Activated T-cell treated with anti-CD3 and anti-CD28 coated beads for 1 hour (primary cell): ENCODE measurements at places on chromosomes 12 and 14.

DNA sequence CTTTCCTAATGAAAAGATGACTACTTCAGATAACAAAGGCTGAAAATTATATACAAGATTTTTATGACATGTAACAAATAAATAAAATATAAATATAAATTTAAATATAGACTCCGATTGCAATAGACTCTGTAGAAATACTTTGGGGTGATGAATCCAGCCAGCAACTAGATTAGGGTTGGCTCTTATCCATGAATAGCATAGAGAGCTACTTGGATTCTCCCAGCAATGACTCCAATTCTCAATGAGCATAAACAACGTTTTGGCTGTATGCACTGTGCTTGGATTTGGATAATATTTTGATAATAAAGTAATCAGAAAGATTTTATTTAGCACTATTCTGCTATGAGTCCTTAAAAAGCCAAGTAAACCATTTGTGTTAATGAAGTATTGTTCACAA lies 58.0 kb upstream of the LRFN5 start:
- DNase-seq: no peak

DNA sequence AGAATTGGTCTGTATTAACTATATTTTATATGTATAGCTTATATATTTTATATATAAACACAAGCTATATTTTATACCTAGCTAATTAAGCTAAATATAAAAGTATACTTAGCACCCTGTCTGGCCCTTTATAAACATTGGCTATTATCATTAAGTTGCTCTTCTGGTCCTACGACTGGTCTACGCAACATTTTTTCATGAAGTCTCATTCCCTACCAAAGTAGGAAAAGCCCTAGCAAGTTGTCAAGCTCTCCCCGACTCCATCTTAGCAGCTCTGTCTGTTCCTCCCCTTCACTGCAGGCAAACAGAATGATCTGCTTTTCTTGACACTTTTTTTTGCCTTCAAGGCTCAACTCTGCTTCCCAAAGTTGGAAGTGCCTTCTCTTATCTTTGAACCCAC lies 36.7 kb upstream of the ELK3 start:
- no peak for DNase-seq

DNA sequence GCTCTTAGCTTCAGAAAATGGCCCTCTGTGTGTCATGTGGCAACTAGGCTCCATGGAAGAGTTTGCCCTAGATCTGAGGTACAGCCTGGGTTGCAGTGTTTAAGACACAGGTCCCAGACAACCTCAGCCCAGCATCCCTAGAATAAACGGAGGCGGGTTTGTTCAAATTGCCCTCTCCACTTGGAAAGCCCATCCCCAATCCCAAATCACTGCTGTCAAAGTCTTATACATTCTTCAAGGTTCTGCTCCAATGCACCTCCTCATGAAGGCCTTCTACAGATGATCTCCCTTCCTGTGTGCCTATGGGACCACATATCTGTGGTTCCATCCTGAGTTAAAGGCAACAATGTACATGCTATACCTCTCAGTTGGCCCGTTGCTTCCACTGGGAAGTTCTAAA lies 289.8 kb downstream of the DPF3 start:
- no peak for DNase-seq

DNA sequence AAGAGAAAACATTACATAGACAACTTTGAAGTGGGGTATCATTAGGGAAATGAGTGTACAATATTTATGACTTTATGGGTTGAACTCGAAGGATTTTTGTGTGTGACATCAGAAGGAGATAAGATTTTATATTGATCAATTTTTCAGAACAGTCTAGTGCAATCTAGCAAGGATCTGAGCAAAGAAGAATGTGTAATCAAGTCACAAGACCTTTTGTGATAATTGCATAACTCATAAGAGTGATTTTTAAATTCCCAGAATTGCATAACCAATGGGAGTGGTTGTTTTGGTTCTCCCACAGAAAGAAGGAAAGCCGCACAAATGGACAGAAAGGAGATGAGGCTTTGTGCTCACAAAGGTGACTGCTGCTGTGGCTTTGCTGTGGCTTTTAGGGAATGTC lies 441.8 kb upstream of the FLRT2 start:
- no peak for DNase-seq

DNA sequence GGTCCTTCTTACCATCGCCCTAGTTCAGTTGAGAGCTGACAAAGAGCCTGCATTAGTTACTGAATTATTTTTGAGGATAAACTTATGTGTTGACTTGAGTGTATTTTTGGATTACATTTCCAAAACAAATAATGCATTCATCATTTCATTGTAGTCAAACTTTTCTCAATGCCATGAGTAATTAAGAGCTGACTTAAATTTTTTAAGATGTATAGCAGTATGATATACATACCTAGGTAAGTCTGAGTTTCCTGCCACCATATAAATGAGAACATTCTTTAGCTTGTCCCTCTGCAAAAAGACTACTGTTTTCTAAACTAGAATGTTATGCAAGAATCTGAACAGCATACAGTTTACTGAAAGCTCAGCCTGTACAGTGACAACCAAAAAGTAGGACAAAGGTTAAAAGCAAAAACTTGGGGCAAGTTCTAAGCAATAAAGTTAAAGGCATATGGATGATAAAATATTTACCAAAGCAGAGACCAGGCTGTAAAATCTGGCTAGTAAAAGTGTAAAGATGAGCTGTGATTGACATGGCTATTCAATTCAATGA lies 82.1 kb upstream of the FERMT2 start:
- DNase-seq: no peak

GRCh38 chr14:49970474-49971147 lies 77.7 kb downstream of the ARF6 start:
- no peak for DNase-seq

GRCh38 chr14:64734990-64735389 lies 30.8 kb downstream of the PLEKHG3 start:
- DNase-seq: no peak
